ENCODE measurements at places on chromosomes 11 and 22.
A peak's percentile ranks its signal among the peaks of the same experiment; 100 is the strongest.

DNA sequence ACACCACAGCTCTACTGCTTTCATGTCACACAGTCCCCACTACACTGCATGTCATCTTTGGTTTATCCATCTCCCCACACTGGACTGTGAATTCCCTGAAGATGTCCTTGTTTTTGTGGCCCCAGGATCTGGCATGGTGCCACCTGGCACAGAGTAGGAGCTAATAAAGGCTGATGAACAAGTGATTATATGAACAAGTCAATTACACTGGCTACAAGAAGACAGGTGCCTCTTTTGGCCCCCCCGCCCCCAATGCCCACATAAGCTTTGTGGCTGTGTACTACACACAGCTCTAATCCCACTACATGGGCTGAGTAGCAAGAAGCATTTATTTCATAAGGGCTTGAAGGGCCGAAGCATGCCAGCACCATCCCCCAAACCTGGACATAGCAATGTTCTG is 24.7 kb downstream of the PLEKHA7 start:
- DNase-seq: no peak

- DNase-seq: no peak
These were observed 90.6 kb downstream of the SYN3 start for GRCh38 chr22:32967386-32968101.

- peak; percentile 68 for DNase-seq
These were observed 9.9 kb upstream of the APOBEC3A start for GRCh38 chr22:38947321-38948140.

DNA sequence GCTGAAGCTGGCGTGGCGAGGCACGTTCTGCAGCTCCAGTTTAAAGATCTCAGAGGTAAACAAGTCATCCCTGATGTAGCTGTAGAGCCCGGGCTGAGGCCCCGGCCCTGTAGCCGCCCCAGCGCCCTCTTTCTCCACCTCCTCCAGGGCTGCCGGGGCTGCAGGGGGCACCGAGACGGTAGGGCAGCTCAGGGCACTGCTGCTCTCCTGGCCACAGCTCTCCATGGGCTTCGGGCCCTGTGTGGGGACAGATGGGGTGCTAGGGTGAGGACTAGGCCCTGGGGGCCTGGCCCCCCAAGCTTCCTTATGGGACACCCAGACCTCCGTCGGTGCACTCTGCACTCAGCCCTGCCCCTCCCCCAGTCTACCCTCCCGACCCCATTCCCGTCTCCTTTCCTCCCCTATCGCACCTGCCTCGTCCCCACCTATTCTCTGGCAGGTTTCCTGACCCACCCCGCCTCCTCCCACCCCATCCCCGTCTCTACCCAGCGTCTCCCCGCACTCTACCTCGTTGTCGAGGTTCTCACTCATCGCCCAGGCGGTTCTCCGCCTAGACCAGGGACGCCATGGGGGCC is 559 bp downstream of the RANBP1 start:
- no peak for DNase-seq

DNA sequence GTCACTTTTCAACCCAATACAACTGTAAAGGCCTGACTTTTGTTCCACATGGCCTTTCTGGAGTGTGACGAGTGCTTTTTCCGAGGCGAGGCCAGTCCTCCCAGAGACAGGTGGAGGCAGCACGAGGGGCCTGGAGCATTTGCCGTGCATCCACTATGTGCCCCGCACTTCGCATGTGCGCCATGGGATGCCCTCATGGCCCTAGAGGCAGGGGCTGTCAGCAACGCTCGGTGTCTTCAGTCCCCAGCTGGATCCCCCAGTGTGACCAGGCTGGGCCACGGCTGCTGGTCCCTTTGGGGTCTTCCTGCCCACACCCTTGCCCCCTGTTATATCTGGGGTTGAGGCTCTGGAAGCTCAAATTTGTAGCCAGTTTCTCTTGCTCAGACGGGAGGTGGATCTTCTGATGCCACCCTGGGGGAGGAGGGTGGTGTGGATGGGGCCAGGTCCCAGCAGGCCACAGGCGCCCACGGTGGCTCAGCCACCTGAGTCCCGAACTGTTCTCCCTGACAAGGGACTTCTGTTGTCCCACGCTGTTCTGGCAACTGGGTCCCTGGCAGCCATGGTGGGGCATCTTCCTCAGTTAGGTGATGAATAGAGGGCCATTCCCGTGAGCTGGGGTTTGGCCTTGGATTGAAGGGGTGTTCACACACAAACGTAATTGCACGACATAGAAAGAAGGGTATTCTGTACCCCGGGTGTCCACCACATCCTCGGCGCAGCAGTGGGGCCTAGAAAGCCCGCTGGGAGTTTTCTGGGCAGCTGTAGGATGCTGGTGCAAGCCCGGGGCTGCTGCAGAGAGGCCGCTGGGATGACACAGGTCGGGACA is 100.9 kb downstream of the CTTN start:
- DNase-seq: no peak

- peak; percentile 60 for DNase-seq
These were observed 1.6 kb downstream of the APLP2 start for GRCh38 chr11:130071211-130071712.

DNA sequence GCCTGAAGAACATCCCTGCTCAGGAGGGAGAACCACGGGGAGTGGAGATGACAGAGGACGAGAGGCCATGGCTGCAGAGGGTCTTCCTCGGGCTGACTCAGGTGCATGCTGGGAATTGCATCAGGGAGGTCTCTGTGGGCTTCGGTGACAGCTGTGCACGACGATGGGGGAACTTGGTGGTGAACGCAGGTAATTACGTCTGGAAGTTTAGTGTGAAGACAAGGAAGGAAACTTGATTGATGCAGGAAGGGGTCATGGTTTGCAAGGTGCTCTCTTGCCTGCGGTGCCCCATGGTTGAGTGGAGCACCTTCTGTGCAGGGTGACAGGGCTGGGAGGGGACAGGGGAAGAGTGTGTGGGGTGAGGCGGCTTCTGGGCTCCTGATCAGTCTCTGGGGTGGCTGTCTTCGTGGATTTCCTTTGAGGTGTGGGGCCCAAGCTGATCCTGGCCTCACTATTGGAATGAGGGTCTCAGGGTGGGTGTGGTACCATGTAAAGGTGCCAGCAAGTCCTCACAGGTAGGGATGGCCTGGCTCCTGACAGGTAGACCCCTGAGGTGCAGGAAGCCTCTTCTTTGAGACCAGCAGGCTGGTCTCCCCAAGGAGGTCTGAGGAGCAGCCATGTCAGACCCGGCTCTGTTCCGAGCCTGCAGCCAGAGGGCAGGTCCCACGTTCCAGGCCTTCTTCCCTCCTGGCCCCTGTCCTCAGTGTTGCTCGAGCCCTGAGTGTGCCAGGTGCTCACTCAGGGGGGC is 1020.1 kb downstream of the TBC1D22A start:
- no peak for DNase-seq

- no peak for DNase-seq
These were observed 94.7 kb downstream of the NECTIN1 start for GRCh38 chr11:119634301-119634700.

- DNase-seq: no peak
These were observed 799 bp upstream of the CDC42BPG start for GRCh38 chr11:64845129-64845775.

DNA sequence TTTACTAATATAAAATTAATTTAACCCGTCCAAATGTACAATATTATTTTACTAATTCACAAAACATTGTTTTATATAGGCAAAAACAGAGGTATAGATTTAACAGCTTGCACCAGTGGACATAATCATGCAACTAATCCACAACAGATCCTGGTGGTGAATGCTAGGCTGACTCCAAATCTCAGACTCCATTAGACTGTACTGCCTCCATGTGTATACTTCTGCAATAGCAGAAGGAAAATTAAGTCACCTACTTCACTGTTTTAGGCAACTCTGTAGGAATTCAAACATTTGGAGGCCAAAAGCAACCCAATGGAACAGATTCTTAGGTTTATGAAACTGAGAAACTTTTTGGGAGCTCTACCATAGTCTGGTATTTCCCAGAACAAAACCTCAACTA is 30.0 kb upstream of the RAB39A start:
- DNase-seq: peak; percentile 62

GRCh38 chr11:93933230-93933629 is 82.8 kb upstream of the VSTM5 start:
- DNase-seq: no peak

DNA sequence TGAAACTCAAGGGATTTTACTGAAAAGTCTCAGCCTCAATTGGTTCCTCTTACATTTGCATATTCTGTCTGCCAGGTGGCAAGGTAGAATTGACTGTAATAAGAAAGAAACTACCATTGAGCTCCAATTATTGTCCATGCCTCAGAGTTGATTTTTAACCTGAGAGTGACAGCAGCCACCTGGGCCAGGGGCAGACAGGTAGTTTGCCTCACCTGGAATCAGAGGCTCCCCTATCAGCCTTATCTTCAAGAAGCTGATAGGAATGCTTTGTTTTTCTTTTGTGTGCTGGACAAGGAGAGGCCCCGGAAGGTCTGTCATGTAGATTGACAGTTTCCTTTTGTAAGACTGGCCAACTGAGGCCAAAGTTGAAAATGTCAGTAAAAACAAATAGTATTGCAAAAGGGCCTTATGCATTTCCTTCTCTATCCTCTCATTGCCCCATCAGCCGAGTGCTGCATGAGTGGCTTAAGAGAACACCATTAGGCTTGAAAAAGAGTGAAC is 34.1 kb downstream of the CD44 start:
- peak; percentile 68 for DNase-seq

GRCh38 chr11:106077609-106078455 is at the start of gene AASDHPPT:
Gene AASDHPPT, plus strand, starts transcription at chr11:106077662. Its CDS starts 49 bp downstream, at chr11:106077711.
- peak; percentile 44 for DNase-seq

- DNase-seq: no peak
These were observed 4.3 kb upstream of the GP1BB start for GRCh38 chr22:19719050-19719482.

- DNase-seq: no peak
These were observed 2.2 kb downstream of the RAB30 start for GRCh38 chr11:83069441-83070043.

- DNase-seq: no peak
These were observed 26.8 kb downstream of the TPCN2 start for GRCh38 chr11:69075421-69076128.

DNA sequence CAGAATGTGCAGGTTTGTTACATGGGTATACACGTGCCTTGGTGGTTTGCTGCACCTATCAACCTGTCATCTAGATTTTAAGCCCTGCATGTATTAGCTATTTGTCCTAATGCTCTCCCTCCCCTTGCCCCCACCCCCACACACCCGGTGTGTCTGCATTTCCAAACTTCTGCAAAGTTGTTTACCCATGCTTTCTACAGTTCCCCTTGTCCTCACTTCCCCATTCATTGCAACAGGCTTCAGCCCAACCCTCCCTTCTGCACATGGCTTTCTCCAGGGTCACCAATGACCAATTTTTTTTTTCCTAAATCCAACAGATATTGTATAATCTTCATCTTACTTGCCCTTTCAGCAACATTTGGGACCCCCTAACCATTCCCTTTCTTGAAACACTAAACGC is 32.0 kb upstream of the NUP50 start:
- peak; percentile 86 for DNase-seq

DNA sequence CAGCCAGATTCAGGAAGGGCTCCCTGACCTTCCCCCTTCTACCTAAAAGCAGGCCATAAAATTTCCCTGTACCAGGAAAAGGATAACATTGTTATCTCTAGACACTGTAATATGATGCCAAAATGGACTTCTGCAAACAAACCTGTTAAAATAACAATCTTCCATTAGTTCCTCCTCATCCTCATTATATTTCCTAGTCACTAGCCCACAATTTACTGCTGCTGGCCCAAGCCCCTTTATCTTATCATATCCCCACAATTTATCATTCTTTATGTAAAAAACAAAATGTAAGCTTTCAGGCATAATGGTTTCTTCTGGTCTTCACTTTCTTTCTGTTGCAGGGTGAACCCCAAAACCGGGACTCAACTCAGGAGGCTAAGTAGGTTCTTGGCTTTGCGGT is 1132.1 kb upstream of the CNTN5 start:
- DNase-seq: no peak

- no peak for DNase-seq
These were observed 336.5 kb downstream of the TMEM135 start for GRCh38 chr11:87374038-87374807.

DNA sequence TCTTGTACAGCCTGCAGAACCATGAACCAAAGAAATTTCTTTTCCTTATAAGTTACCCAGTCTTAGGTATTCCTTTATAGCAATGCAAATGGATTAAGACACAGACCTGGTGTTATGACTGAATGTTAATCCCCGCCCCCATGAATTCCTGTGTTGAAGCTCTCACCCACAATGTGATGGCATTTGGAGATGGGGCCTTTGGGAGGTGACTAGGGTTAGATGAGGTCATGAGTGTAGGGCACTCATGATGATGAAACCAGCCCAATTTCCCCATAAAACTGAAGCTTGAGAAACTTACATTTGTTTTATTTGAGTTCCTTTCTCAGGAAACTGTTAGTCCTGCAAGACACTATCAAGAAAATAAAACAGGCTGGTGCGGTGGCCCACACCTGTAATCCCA is 115.8 kb upstream of the THY1 start:
- DNase-seq: peak; percentile 83

DNA sequence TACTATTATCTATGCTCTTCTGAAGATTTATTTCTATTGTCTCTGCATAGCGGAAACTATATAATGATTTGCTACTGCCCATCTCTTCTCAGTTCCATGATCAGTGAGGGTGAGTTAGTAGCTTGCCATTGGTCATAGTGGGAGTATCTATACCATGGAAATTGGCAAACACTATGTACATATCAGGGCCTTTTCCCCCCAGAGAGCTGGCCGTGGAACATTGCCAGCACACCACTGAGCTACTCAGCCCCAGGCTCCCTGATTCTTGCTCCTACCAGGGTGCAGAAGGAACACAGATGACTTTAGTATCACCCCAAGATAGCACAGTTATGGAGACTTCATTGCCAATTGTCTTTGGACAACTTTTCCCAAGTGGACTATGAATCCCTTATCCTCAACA is 33.2 kb downstream of the IRAG1 start:
- no peak for DNase-seq

DNA sequence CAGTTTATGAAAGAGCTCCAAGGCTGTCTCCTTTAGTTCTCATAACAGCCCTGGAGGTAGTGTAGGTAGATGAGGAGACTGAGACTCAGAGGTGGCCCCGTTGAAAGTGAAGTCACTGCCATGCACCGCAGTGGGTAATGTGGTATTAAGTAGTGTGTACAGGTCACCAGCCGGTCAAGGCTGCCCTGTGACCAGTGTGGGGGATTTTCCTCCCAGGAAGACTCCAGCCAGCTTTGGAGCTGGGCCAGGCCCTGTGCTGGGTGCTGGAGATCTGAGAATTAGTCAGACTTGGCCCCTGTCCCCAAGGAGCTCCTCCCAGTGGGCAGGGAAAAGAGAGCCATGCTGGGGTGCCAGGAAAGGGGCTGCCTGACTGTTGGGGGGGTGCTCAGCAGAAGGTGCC is 5.3 kb downstream of the OMP start:
- no peak for DNase-seq

DNA sequence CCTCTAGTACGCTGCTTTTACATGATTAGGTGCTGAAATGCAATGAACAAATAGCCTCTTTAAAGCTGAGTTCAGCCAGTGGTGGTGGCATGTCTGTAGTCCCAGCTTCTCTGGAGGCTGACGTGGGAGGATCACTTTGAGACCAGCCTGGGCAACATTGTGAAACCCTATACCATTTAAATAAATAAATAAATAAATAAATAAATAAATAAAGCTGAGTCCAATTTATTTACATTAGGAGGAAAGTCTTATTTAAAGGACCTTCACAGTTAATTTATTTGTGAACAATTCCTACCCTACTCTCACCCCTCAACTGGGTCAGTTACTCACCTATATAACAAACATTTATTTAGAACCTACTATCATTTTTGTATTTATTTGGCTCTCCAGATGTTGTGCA is 4.8 kb upstream of the CHRDL2 start:
- DNase-seq: no peak

Data from suppressor macrophage (primary cell).